ENCODE measurements at places on chromosomes 2 and 18. TPM values are rescaled to one million over a fixed set of nuclear protein-coding genes. Genes with fewer than 3 reads are reported as not detected.

SLC19A3 gene
- under 0.01 TPM for total RNA-seq

C2orf72 gene
- total RNA-seq, result 0.22 TPM

PRKAG3 gene
- total RNA-seq, result not detected

RESP18 gene
- not detected for total RNA-seq

EML6 gene
- total RNA-seq, result 1.1 TPM

LRATD1 gene
- 3.5 TPM for total RNA-seq

GALNT5 gene
- total RNA-seq, result 7.2 TPM

GREB1 gene
- total RNA-seq, result 3.0 TPM

MEP1B gene
- not detected for total RNA-seq

RAB10 gene
- total RNA-seq, result 159 TPM

IL36RN gene
- not detected for total RNA-seq

PFN4 gene
- 0.62 TPM for total RNA-seq

Data from uterine smooth muscle cell (primary cell).